SW480 (cell line): ENCODE measurements at places on chromosomes 5 and 9.
A peak's percentile ranks its signal among the peaks of the same experiment; 100 is the strongest.

- no peak for DNase-seq
These were observed 89.1 kb upstream of the NFIB start for GRCh38 chr9:14403081-14403480.

DNA sequence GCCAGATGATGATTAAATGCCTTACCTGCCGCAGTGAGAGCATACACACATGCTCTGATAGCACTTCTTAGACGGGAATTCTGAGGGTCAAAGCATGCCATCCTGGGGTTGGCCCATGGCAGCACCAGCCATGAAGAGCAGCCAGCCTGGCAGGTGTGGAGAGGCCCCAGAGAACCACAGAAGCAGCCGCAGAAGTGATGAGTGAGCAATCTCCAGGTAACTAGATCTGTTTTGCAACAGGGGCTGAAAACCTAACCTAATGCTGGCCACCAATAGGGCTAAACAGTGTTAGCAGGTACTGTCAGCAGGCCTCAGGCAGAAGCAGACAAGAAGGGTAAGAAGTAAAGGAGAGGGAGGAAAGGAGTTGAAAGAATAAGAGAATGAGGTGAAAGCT lies 33.5 kb upstream of the HOMER1 start:
- DNase-seq = no peak

- DNase-seq = no peak
These were observed 76.7 kb upstream of the CCNG1 start for GRCh38 chr5:163360656-163361055.

DNA sequence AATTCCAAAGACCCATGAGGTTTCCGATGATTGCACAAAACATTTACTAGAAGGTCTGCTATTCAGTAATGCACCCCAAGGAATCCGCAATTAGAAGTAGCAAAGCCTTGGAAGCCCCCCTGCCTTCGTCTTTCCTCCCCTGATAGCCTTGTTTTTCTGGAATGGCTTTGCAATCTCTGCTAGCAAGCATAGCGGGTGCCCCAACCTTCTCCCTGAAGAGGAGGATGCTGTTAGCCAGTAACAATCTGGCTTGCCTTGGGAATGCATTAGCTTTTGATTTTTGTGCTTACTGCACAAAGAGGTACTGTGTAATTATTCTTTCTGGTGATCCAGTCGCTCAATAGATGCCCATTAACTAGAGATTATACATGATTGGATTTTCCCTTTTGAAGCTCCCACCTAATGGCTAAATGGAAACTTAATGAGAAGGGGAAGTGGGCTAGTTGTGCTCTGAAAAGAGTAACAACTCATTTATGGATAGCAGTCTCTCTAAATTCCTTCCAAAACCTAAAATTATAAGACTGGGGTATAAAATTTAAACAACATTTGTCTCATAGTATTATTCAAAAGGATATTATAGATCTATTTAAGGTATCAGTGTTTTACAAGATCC lies 91.6 kb downstream of the FBXW11 start:
- DNase-seq = no peak

DNA sequence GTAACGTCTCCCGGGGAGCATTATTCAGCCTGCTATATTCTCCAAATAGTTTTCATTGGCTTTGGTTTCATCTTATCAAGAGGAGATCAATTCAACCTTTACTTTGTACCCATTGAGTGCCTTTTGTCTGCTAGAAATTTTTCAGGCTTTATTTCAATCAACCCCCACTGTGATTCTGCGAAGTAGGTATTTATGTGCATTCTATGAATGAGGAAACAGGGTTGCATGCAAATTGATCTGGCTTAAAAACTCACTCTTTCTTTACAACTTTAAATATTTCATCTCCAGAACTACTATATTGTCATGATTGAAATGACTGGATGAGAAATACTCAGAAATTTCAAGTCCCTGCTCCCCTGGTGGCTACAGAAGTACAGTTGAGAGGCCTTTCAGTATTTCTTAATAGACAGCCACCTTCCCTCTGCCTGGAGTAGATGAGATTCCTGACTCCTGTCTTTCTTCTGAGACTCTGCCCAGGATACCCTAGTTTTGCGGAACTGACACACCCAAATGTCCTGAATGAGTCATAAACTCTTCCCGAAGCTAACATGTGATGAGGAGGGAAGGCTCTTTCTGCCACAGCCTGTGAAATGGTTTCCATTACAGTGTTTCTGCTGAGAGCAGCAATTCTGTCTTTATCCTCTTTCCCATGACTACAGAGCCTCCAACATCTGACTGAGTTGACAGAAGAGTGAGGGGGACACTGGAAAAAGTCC lies 52.6 kb upstream of the TNC start:
- peak; percentile 78 for DNase-seq

DNA sequence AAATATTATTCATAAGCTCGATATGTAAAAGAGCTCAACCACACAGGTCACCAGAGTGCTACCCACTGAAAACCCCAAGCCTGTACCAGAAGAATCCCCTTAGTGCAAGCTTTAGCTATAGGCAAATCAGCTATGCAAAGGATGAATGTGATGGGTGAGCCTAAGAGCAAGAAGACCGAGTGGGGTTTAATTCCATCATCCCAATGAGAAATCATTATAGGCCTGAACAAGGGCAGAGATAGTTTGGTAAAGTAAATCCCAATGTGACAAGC lies 21.8 kb downstream of the ELOVL7 start:
- DNase-seq = no peak

GRCh38 chr5:116573702-116574366 lies 789 bp downstream of the SEMA6A start:
- peak; percentile 33 for DNase-seq

DNA sequence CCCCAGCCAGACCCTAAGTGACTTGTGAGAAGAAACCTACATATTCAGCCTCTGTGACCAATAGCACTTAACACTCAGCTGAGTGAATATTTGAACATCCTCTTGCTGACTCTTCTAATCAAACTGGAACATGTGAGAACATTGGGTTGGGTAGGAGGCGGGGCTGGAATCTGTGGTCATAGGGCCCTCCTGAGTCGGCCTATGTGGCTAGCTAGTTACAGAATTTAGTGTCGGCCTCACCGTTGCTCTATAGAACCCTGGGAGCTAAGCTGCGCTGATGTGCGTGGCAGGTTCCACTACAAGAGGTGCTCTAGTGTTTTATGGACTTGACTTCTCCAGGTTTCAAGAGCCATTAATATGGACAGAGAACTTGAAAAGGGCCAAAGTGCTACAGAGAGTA lies 138.8 kb downstream of the DROSHA start:
- peak; percentile 3 for DNase-seq

DNA sequence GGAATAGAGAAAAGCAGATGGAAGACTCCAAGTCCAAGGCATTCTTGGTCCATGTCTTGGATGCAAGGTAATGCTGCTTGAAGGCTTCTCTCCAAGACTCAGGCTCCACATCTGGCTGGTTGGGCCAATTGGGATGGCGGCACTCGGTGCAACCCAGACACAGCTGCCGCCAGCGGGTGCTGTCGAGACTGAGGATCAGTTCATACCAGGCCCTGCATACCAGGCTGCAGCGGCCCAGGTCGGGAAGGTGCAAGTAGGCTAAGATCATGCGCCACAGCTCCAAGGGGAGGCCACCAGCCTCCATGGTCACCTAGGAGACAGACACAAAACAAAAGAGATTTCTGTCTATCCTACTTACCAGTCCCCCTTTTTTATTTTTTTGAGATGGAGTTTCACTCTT lies 34.7 kb downstream of the FBXO10 start:
- no peak for DNase-seq

GRCh38 chr9:117718701-117719100 lies 14.5 kb downstream of the TLR4 start:
- DNase-seq = no peak

DNA sequence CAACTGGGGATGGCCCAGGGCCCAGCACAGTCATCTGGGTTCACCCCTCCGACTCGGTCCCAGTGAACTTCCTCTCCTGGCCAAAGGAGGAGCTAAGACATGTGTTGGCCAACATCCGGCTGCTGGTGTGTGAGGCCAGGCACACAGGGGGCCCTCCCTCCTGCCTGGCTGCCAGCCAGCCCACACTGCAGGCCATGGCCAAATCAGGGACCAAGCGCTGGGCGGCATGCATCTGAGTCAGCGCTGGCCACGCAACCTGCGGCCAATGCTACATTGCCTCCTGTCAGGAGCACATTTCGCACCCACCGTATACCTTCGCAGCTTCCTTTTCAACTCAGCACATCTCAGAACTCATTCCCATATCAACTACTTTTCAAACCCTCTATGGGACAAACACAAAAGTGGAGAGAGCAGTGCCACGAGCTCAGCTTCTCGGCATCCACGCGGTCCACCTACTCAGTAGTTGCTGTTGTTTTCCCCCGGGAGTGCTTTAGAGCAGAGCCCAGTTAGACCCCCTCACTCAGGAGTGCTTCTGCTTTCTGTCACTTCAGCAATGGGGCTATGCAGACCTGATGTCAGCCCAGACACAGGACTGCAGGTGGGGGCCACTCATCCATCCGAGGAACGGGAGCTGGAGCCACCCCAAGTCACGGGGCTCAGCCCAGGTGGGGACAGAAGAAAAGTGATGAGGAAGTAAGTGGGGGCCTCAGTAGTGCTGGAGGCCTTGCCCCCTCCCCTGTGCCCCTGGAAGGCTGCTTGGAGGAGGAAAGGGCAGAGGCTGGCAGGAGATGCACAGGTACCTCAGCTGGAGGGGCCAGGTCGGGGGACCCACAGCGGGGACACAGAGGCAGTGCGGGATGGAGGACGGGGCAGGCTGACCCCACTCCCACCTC lies 13.9 kb downstream of the NINJ1 start:
- peak; percentile 90 for DNase-seq

DNA sequence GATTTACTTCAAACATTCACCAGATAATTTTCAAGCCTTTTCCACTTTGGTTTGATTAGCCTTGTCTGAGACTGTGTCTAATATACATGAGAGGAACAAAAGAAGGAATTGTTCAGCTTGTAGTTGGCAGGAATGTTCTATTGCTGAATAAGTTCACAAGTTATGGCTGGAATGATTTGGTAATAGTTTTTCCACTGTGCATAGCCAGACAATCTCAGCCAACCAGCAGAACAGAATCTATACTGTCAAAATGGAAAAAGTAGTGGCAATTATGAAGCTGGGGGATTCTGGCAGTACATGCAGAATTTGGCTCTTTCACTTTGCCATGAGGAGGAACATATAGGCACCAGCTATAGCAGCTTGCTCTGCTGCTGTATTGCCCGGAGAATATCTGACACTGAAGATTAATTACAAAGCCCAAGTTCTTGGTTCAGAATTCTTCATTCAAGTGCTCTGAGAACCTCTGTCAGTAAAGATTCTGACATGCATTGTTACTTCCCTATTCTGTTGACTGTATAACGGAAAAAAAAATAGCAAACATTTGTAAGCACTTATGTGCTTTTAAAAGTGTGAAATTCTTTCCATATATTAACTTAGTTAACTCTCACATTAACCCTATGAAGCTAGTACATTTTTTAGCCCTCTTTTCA lies 150.6 kb downstream of the PRR16 start:
- DNase-seq = no peak

DNA sequence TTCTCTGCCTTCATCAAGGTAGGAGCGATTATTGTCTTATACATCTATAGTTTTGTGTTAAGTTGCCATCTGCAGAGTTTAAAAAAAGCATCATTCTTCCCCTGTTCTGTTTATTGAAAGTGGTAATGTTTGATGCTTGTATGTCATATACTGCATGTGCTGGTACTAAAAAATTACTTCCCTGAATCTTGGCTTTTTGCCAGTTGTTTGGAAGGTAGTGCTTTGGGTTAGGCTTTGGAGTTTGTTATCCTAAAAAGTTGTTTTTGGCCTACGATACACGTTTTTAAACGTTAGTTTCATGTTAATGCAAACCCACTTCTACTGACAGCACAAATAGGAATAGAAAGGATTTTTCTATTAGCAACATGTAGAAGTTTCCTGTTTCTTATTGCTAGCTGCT lies 158.3 kb downstream of the GIN1 start:
- DNase-seq = no peak

DNA sequence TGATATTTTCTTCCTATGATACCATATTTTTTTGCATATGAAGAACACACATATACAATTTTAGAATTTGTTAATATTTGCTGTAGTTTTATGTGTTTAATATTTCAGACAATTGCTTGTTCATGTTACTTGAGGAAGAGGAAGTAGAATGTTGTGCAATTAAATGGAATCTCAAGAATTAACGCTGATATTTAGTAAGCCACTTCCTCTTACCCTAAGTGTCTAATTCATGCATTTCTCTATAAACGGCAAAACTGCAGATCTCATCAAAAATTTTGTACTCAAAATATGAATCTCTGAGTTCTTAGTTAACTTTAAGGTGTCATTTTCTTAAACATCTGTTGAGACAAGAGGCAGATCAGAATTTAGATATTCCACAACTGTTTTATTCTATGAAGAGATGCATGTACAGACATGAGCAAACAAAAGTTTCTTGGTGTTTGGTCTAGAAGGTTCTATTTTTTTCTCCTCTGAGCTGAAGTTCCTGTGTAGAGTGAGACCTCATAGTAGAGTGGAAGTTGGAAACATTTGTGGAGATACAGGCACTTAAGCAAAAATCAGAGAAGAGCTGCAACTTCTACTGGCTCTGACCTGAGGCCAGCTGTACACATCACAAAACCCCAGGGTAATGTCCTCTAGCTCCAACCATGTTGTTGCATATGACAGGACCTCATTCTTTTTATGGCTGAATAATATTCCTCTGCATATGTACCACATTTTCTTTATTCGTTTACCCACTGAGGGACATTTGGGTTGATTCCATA lies 16.6 kb upstream of the TGFBI start:
- DNase-seq = no peak

GRCh38 chr5:62969409-62970120 lies 390.9 kb downstream of the LRRC70 start:
- DNase-seq = peak; percentile 4

DNA sequence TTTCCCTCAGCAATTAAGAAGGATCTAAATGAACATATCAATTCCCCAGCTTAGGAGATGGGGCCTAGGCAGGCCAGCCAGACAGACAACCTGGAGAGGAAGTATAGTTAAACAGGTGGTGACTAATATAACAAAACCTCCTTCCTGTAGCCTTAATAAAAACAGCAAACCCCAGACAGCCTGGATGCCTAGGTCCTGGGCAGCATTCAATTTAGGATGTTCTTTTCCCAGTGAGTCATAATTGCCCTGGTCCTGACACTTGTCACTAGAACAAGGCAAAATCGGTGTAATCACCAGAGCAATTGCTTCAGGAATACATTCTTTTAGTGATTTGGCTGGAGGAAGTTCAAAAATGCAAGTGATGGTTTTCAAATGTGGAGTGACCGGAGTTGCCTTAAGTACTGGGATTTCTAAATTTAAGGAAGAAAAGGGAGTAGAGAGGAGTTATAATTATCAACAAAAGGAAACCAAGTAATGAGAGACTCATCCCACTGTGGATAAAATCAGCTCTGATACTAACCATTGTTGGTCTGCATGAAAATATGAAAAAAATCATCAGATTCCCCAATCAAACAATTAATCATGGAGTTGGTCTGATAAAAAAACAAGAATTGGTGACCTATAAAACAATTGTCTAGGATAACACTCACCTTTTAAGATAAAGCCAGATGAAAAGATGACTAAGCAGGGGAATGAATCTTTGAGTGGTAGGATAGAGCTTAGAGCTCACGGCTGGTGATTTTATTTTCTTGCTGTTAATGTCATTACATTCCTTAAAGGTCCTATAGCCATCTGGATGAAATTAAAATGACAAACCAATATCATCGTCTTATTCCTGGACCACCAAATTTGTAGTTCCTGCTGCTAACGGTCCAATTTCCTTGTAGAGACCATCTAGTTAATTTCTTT lies 39.0 kb upstream of the TARS1 start:
- peak; percentile 5 for DNase-seq
